ENCODE measurements at places on chromosomes 12 and 14.
A peak's percentile ranks its signal among the peaks of the same experiment; 100 is the strongest.

DNA sequence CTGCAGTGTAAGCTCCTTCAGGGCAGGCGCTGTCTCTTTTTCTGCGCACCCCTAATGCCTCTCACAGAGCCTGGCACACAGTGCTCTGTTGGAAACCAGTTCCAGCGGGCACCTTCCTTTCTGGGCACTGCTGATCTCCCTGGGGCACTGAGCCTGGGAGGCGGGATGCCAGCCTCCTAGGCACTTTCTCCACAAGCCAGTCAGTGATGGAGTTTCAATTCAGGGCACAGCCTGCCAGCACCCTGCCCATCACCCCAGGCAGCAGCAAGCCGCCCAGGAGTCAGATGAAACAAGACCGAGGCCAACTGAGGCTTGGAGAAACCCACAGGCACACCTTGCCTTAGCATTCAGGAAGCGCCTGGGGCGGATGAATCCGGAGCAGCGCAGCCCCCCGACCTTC, 5.7 kb upstream of the CTDSP2 start:
- DNase-seq = no peak

GRCh38 chr14:104314251-104314941, 176.0 kb downstream of the KIF26A start:
- DNase-seq = no peak

DNA sequence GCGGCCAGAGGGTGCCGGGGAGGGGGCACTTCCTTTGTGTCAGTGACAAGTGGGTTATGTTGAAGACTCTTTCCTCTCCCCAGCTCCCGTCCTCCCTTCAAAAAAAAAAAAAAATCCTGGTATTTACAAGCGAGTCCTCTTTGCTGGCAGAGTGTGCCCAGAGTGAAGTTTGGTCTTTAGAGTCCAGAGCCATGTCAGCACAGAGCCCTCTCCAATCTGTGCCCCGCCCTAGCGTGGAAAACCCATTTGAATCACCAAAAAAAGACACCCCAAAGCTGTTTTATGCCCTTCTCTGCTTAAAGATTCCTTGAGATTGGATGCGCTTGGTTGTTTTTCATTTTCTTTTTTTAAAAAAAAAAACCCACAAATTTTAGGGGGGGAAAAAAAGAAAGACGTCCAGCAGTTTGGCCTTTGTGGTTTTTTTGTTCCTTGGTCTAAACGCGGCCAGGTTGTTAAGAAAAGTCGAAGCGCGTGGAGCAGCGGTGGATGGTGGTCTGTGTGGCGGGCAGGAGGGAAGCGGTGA, 3.3 kb downstream of the NKX2-1 start:
- no peak for DNase-seq

DNA sequence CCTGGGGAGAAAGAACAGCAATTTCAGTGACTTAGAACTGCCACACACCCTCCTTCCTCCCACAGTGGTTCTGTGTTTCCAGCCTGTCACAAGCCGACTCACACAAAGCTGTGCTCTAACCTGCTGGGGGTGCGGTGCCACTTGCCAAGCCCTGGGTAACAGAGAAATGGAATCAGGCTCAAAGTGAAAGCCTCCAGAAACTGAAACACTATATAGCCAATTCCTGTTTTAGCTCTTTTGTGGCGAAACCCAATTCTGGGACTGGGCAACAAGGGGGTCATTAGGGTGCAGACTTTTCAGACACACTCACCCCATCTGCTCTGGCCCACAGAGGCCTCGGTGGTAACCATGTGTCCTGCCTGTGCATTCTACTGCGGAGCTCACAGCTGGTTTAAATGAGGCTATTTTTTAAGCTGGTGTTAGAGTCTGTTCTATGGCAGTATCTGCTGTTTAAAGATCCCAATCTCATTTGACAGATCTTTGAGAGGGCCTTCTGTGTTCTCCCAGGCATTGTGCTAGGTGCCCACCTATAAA, 15.2 kb upstream of the ACTR6 start:
- no peak for DNase-seq

GRCh38 chr12:52267266-52267665, 7.2 kb upstream of the KRT86 start:
- no peak for DNase-seq

GRCh38 chr12:7431993-7432685, 11.8 kb downstream of the CD163L1 start:
- DNase-seq = no peak

- no peak for DNase-seq
Observed at GRCh38 chr12:5008661-5009060, 35.0 kb upstream of the KCNA5 start.

GRCh38 chr12:68825569-68826217, 17.7 kb downstream of the MDM2 start:
- no peak for DNase-seq

DNA sequence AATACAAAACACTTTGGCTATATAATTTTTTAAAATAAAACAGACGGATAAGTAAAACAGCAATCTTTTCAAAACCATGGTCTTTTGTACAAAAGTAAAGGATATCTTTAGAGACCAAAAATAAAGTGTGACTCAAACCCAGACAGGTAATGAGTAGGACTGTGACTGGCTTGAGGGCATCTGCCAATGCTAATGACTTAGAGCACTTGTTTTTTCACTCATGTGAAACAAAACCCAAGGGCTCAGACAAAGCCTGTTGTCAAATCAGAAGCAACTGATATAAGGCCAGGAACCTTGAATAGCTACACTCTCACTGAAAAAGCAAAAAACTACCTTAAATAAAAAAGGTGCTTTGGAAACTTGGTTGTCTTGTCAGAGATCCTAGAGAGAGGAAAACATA, 357.4 kb downstream of the TMEM117 start:
- no peak for DNase-seq

GRCh38 chr12:50282721-50283228, 545 bp downstream of the LIMA1 start:
- DNase-seq = no peak

GRCh38 chr14:80996049-80996901, 40.9 kb downstream of the TSHR start:
- peak; percentile 61 for DNase-seq

- peak; percentile 83 for DNase-seq
Observed at GRCh38 chr14:105484069-105484996, 2.4 kb upstream of the CRIP1 start.

DNA sequence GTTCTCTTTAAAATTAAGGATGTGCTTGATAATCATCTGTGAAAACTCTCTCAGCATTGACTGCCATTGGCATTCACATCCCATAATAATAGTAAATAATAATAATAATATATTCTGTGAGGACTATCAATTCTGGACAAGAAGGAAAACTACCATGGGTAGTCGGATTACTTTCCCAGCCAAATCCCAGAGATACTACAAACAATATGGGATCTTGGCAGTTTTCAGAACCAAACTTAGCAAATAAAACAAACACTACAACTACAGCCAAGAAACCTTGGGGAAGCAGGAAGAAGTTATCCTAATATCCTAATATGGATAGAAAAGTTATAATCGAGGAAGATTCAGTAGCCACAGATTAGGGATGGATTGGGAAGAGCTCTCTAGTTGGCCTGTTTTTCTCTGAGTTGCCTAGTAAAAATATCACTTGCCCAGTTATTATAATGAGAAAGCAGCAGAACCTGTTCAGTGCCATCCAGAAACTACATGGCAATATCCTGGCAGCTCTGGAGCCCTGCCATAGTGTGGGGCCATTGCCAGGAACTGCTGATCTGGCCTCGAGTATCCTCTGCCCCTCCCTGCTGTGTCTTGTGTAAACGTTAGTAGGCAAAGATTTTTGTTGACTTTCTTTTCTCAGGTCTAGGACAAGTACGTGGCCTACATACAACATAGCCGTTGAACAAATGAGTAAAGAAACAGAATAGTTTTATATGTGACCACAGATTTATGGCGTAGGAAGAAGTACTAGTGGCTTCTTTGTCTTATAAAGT, 193.5 kb downstream of the SLC2A13 start:
- no peak for DNase-seq

DNA sequence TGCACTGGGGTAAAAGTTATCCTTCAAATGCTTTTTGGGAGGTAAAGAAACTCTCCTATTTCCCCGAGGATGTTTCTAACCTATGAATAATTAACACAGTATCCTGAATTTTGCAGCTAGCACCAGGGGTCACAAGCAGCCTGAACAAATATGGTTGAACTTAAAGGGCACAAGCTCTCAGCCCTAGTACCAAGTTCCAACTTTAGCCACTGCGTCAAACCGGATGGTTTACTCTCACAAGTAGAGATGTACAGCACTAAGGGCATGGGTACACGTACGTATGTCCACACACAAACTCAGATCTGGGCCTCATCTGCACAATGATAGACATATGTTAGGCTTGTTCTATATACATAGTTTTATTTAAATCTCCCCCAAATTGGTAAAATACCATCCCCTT, 4.7 kb downstream of the CCDC88C start:
- DNase-seq = no peak

DNA sequence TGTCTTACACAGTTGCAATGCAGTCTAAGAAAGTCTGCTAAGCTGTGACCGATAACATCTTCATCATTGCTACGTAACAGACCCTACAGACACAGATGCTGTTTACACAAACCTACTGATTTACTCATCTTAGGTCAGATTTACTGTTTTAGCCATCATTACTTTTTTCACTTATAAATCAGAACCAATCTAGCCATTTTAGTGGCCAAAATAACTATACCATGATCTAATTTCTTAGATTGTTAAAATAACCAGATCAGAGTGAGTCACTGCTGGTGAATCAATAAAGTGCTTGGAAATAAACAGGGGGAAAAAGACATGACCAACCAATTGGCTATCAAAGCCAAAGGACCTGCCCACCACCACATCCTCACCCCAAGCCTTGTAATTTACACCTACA, 57.0 kb upstream of the FOXN3 start:
- DNase-seq = no peak

GRCh38 chr12:26629864-26630263, 203.1 kb downstream of the ITPR2 start:
- no peak for DNase-seq

DNA sequence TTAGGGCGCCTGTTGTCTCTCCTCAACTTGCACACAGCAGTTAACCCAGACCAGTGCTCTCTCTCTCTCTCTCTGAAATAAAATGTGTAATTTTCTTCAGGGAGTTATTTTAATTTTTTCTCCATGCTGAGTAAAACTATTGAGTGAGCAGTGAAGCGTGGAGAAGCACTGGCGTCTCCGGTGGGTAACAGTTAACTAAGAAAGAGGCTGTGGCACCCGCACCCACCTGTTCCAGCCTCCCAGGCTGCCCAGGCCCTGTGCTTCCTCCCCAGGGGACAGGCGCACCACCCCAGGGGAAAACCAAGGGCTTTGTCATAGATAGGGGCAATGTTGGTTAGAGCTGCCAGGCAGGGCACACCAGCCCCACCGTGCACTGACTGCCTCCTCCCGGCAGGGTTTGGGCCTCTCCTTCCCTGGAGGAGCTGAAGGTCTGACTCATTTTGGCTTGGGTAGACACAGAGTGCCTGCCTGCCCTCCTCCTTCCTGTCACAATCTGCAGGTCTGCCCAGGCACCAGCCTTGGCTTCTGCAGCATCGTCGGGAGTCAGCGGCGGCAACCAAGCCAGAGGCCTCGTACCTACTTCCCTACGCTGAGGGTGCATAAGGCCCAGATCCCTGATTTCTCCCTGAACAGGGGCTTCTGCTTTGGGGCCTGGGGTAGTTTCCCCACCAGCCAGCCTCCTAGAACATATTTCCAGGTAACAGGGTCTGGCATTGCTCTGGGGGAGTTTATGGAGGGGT, 3.9 kb downstream of the HOXC5 start:
- DNase-seq = no peak
